ENCODE measurements at places on chromosomes 11 and 22.

DNA sequence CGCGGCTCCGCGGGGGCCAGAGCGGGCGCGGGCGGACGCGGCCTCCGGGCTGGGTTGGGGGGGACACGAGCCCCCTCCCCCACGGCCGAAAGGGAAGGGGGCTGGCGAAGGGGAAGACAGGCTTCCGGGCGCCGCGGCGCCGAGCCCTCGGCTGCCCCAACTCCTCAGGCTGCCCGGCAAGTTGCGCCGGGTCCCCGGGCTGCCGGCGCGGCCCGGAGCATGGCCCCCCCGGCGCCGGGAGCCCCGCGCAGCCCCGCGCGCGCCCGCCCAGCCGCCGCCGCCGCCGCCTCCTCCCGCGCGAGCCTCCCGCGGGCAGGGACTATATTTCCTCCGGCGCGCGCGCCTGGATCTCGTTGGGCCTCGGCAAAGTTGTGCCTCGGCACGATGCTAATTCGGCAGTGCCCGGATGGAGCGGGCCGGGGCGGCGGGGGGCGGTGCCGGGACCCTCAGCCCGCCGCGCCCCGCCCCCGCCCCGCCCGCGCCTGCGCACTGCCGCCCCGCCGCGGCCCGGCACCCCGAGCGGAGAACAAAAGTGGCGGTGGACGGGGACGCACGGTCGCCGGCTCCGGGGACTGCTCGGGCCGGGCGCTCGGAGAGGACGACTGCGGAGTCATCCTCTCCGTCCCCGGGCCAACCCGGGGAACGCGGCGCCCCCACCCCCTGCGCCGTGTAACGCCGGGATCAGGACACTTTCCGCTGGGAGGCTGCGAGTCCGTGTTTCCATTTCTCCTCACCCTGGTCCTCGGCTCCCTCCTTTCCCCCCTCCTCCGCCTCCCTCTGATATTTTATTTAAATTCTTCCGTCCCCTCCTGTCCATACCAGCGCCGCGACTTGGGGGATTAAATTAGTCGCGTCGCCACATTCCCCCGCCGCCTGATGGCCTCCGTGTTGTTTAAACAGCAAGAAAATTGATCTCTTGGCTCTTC lies at the start of gene PHF21B:
Gene PHF21B, minus strand, starts transcription at position 400 of the 926 bp plus-strand sequence. CDS start 456 bp downstream, outside the sequence.
- peak; percentile 64 for DNase-seq

DNA sequence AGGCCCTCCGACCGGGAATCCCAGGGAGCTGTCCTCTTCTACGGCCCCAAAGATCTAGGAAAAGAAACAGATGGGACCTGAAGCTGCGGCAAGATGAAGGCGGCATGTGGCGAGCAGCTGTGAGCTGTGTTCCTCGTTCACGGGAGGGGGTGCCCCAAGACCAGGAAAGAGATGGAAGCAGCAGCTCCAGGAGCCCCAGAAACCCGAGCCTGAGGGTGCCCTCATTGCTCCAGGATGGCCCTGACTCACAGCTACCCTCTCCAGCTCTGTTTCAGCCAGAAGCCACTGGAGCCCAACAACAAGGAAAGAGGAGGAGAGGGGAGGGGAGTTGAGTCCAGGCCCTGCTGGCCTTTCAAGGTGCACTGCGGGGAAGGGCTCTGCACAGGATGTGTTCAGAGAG lies 23.7 kb upstream of the NAP1L4 start:
- no peak for DNase-seq

GRCh38 chr22:44259366-44260215 lies 53.2 kb downstream of the SHISAL1 start:
- DNase-seq = no peak

DNA sequence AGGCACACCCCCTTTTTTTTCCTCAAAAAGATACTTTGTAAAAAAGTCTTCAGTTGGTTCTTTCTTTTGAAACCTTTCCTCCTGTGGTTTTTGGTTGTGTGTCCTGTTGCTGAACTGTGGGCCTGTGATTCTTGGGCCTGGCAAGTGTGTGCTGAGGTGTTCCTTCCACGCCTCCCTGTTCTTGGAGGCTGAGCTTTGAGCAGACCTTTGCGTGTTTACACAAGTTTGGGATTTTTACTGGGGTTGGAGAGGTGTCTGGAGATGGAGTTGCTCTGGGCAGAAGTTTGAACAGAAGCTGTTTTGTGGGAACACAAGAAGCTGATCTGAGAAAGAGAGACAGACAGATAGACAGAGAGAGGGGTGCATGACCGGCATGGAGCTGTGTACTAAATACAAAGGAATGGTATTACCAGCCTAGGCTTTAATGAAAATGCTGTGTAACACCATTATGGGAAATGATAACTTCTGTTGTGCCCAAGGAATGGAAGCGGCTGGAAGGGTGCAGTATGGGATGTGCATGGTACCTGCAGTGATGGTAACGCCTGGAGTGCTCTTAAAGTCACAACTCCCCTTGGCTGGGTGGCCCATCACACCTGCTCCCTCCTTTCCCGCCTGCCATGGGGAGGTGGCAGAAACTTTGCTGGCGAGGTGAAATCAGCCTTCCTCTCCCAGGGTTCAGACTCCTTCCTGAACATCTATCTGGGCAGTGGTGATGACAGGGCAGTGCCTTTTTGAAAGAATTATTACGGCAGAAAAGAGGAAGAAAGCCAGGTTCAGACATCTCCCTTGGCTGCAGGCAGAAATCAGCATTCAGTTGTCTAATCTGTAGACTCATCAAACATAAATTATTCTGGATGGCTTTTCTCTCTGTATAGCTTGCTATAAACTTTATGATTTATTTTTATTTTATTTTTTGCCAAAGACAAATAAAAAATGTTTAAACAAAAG lies 70.4 kb downstream of the LDLRAD3 start:
- no peak for DNase-seq

DNA sequence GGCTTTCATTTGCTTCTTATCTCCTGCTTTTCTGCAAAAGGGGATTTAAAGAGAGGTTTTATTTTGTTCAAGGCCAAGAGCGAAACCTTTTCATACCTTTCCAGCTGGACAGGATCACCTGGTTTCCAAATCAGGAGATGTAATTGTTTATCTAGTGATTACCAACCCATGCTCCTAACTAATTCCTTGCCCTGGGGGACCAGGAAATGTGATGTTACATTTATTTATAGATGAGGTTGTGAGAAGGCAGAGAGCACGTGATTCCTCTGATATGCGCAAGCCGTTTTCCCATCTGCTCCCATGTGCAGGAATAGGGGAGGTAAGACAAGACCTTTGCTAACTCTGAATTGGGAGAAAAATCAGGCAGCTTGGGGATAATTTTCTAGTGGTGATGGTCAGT lies 507.2 kb upstream of the LARGE1 start:
- no peak for DNase-seq

GRCh38 chr11:5151713-5152153 lies 2.8 kb downstream of the OR52A1 start:
- no peak for DNase-seq

DNA sequence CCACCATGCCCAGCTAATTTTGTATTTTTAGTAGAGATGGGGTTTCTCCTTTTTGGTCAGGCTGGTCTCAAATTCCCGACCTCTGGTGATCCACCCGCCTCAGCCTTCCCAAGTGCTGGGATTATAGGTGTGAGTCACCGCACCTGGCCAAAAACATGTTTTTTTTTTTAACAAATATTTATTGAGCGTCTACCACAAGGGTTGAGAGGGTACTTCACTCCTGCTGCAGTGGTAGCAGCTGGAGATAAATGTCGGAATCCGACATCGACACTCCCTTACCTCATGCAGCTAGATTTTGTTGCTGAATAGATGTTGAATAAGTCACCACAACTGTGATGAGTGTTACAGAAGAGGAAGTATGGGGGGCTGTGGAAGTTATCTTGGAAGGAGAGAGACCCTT lies 971 bp downstream of the DNAJB13 start:
- DNase-seq = no peak

DNA sequence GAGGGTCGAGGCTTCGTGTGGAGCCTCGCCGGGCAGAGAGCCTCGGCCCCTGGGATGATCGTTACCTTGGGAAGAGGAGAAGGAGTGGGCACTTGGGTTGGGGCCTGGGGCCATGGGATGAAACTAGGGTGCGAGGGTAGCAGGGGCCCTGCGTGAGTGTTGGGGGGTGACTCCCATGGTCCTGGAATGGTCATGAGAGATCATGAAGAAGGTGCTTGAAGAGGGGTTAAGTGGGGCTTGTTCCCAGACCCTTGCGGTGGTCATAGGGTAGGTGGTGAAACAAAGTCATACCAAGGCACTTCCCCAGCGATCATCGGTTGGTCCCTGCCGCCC lies 284 bp downstream of the CCS start:
- no peak for DNase-seq

DNA sequence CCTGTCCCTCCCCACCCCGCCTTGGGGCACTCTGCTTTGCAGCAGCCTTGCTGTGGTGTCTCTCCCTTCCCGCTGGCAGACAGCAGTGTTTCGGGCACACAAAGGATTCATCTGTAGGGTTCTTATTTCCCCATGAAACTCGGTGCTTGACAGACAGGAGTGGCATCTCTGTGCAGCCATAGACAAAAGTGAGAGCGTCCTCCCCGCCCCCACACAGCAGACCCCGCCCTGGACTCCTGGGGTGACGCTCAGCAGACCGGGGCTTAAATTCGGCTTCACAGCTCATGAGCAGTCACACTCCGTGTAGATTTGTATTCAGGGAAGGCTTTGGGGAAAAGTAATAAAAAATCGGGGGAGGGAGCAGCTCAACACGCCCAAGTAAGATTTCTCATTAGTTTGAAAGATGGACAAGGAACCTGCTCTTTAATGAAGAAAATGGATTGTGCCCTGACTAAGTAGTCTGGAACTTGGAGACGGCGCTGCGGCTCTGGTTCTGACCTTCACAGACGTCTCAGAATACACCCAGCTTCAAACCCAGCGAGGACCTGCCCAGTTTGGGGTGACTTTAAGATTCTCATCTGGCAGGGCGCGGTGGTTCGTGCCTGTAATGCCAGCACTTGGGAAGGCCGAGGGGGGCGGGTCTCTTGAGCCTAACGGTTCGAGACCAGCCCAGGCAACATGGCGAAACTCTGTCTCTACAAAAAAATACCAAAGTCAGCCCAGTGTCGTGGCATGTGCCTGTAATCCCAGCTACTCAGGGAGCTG lies 136.0 kb downstream of the CACNA1I start:
- no peak for DNase-seq

- no peak for DNase-seq
These were observed 18.8 kb downstream of the SCGB1A1 start for GRCh38 chr11:62437616-62438015.

DNA sequence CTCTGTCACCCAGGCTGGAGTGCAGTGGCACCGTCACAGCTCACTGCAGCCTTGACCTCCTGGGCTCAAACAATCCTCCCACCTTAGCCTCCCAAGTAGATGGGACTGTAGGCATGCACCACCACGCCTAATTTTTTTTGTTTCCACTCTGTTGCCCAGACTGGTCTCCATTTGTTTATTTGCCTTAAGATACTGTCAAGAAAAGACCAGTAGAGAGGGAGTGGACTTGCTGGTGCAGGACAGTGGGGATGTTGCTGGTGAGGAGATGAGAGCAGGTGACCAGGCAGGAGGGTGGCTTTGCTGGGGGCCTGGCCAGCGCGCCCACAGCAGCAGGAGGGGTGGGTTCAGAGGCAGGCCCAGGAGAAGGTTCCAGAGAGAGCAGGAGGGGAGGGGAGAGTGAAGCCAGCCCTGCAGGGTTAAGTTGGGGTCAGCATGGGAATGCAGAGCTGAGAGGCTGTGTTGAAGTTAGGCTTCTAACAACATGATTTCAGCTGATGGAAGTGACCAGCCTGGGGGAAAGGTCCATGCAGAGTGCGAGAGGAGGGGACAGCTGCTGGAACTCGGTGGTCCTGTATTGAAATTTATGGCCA lies 35.8 kb downstream of the NADSYN1 start:
- no peak for DNase-seq

- no peak for DNase-seq
These were observed 2.5 kb downstream of the OR56B4 start for GRCh38 chr11:6110011-6110410.

DNA sequence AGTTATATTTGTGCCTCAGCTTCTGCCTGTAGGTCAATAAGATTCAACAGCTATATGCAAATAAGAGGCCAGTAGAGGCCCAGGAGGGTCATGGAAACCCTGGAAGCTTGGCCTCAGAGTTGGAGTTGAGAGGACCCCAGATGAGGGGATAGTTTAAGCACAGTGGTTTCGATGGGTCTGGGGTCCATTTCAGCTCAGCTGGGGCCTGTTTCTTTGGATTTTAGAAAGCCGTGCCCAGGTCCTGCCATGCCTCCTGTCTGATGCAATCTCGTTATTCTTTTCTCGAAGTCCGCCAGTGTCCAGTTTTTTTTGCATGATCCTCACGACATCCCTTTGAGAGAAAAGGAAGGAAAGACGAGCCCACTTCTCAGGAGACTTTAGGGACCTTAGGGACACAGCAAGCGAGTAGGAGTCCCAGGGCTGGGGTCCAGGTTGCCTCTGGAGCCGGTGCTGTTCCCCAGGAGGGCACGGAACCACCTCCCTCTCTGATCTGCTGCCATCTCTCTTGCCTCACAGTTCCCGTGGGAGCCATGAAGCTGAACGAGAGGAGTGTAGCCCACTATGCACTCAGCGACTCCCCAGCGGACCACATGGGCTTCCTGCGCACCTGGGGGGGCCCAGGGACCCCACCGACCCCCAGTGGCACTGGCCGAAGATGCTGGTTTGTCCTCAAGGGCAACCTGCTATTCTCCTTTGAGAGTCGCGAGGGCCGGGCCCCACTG lies 2.6 kb upstream of the SMDT1 start:
- no peak for DNase-seq

GRCh38 chr11:69825037-69825834 lies 6.0 kb upstream of the FGF3 start:
- no peak for DNase-seq

DNA sequence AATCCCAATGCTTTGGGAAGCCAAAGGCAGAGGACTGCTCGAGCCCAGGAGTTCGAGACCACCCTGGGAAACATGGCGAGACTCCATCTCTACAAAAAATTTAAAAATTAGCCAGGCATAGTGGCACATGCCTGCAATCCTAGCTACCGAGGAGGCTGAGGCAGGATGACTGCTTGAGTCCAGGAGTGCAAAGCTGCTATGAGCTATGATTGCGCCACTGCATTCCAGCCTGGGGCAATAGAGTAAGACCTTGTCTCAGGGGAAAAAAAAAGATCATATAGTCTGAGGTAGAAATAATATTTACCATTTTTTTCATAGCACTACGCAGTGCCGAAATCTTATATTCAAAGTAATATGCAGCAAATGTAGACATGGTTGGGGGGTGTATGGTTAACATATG lies 47.8 kb downstream of the MRTFA start:
- no peak for DNase-seq
